K562 (cell line): ENCODE measurements at places on chromosomes 12 and 14. TPM values are rescaled to one million over a fixed set of nuclear protein-coding genes. Genes with fewer than 3 reads are reported as not detected.

Gene PTGDR
- total RNA-seq, result not detected in 2 replicates

Gene SUOX
- total RNA-seq, result 23.7 and 25.8 TPM in 2 replicates

Gene ADCY4
- total RNA-seq, result 0.07 and 0.31 TPM in 2 replicates

Gene INF2
- total RNA-seq, result 30.7 and 31.3 TPM in 2 replicates

Gene PLEKHG7
- total RNA-seq, result not detected in 2 replicates

Gene RNU4-1
- 3,001 and 3,563 TPM in 2 replicates for total RNA-seq

Gene BBOF1
- total RNA-seq, result 1.4 and 1.5 TPM in 2 replicates

Gene PIANP
- not detected in 2 replicates for total RNA-seq

Gene TMED8
- 13.1 and 14.0 TPM in 2 replicates for total RNA-seq

Gene KRT82
- total RNA-seq, result not detected in 2 replicates

Gene SYCP3
- not detected in 2 replicates for total RNA-seq

Gene GLIPR1L1
- total RNA-seq, result not detected in 2 replicates

Gene SOCS2
- total RNA-seq, result 90.4 and 92.2 TPM in 2 replicates

Gene GPR84
- not detected in 2 replicates for total RNA-seq

Gene PLEKHH1
- total RNA-seq, result 4.3 and 5.7 TPM in 2 replicates

Gene SLC38A6
- 9.8 and 14.6 TPM in 2 replicates for total RNA-seq

Gene TMEM233
- total RNA-seq, result 0.04 TPM in 1 of 2 replicates, not detected in the other

Gene RACGAP1
- total RNA-seq, result 86.2 and 88.6 TPM in 2 replicates

Gene FAM90A1
- total RNA-seq, result 0.16 TPM in 1 of 2 replicates, not detected in the other

Gene ARHGEF25
- 13.6 and 15.0 TPM in 2 replicates for total RNA-seq
